Endothelial cell of umbilical vein (primary cell): ENCODE measurements at places on chromosomes 11 and 22. TPM values are rescaled to one million over a fixed set of nuclear protein-coding genes. Genes with fewer than 3 reads are reported as not detected.

RIMBP3B gene
- total RNA-seq, result 0.09 TPM in 1 of 2 replicates, not detected in the other

DNA sequence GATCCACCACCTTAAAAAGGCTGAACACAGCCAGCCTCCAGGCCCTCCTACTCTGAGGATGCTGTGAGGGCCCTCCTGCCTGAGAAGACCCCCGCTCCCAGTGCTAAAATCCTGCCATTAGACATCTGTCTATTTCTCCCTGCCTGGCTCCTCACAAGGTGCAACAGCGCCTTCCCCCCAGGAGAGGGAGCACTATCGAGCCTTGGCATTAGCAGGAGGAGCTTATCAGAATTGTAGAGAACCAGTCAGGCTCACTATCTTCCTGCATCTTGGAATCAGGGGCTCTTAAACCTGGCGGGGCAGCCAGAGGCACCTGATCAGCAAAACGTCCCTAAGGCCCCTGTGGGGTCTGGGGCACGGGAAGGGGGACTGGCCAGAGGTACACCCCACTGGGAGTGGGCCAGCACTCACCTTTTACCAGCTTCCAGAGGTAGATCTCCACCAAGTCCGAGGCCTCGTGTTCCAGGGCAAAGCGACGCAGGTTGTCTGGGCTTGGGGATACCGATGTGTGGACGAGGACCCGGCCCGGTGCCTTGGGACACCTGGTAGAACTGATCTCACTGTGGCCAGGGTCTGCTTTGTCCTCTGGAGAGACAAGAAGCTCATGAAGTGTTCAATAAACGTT is 28.7 kb downstream of the CHRDL2 start:
- peak; percentile 73 for DNase-seq

PIH1D2 gene
- total RNA-seq, result 1.3 and 1.8 TPM in 2 replicates

APOA4 gene
- not detected in 2 replicates for total RNA-seq

SCGB1D2 gene
- not detected in 2 replicates for total RNA-seq

VPREB1 gene
- not detected in 2 replicates for total RNA-seq

GRCh38 chr22:45531441-45532234 is 29.0 kb downstream of the FBLN1 start:
- DNase-seq, result no peak

CHRM1 gene
- total RNA-seq, result not detected in 2 replicates

- peak; percentile 67 for DNase-seq
Observed at GRCh38 chr11:71977743-71978418, 20.8 kb upstream of the IL18BP start.
